Fibroblast of skin of back (primary cell): ENCODE measurements at places on chromosomes 1 and 21.

DNA sequence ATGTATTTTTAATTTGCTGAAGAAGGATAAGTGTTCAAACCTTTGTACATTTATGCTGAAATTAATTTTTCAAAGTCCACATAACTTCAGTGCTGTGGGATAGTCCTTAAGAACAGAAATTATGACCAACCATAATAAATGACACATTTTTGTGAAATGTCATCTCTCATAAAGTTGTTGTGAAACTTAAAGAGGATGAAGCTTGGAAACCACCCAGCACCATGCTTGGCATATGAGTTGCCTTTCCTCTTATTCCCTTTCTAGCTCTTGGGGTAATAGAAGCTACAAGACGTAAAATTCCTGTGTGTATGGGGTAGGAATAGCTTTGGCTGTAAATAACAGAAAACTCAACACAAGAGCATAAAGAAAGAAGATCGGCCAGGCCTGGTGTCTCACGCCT lies 18.9 kb upstream of the USP24 start:
- DNase-seq, result peak; percentile 77

- DNase-seq, result no peak
Observed at GRCh38 chr1:192545896-192546521, 29.6 kb upstream of the RGS1 start.

DNA sequence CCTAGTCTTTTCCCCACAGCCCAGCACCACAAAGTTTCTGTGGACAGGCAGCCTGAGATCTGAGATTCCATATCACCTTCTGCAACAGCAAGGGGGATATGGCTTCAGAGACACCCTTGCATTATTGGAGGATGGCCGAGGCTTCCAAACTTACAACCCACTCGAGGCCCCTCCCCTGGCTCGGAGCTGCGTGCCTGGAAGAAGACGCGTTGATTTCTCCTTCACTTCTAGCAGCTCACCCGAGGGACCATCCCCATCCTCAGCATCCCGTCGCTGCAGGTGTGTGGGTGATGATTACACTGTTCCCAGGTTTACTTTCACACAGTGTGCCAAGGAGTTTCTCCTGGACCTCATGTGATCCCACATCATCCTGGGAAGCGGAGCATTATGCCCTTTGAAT lies 277.9 kb downstream of the MATN1 start:
- DNase-seq, result no peak

GRCh38 chr1:238485057-238485911 lies 594.6 kb upstream of the ZP4 start:
- peak; percentile 86 for DNase-seq

GRCh38 chr1:87129606-87130005 lies 199.1 kb upstream of the LMO4 start:
- DNase-seq, result no peak
